Neuronal stem cell (in vitro differentiated cells): ENCODE measurements at places on chromosomes 7 and 10.

GRCh38 chr7:2698581-2699288, 10.7 kb downstream of the AMZ1 start:
- no peaks in the 10 kb centered on the region for H3K27me3 ChIP-seq
- no peaks in the 10 kb centered on the region for H3K36me3 ChIP-seq
- no peak overlapping the region for H3K27ac ChIP-seq

- DNase-seq, result peak; percentile 52
- peak overlapping the region; percentile 90 for H3K4me3 ChIP-seq
- H3K27me3 ChIP-seq, result no peaks in the 10 kb centered on the region
- H3K4me1 ChIP-seq, result peaks cover 5% of the 10 kb centered on the region
- H3K27ac ChIP-seq, result no peak overlapping the region
Measured at GRCh38 chr7:85185424-85186082, 1.3 kb downstream of the SEMA3D start.

DNA sequence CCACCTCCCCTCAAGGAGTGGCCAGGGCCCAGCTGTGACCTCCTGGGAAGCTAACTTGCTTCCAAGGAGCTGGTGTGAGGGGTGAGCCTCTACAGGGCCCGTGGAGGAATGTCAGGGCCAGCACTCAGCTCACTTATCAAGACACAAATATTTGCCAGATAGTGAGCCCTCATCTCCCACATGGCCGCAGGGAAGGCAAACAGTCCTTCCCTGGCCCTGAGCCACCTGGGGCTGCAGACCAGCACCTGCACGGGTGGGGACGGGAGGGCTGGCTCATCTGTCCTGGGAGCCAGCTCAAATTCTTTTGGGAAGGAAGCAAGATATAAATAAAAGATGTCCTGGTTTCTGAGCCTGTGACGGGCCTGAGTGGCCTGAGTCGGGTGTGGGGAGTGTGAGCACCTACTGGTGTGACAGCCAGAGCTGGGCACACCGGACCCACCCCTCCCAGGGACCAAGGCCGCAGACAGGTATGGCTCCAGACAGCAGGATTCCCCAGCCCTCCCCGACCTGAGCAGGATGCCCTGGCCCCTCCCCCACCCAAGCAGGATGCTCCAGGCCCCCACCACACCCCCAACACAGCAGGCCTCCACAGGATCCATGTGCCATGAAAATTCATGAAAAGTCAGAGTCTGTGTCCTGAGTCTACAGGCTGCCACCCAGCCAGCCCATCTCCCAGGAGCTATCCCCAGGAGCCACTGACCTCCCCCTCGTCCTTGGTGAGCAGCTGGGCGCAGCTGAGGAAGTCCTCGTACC, 148.0 kb downstream of the MAPK8 start:
- no peaks in the 10 kb centered on the region for H3K36me3 ChIP-seq
- no peaks in the 10 kb centered on the region for H3K27me3 ChIP-seq
- H3K4me3 ChIP-seq, result no peak overlapping the region
- no peaks in the 10 kb centered on the region for H3K4me1 ChIP-seq

GRCh38 chr7:158408318-158408920, 179.2 kb downstream of the PTPRN2 start:
- H3K36me3 ChIP-seq, result no peaks in the 10 kb centered on the region
- H3K4me3 ChIP-seq, result no peak overlapping the region

GRCh38 chr10:58275908-58276307, 6.9 kb downstream of the CISD1 start:
- no peak overlapping the region for H3K4me3 ChIP-seq
- no peak overlapping the region for H3K27ac ChIP-seq
- H3K4me1 ChIP-seq, result no peaks in the 10 kb centered on the region
- no peaks in the 10 kb centered on the region for H3K27me3 ChIP-seq
